Non-pigmented ciliary epithelial cell (primary cell): ENCODE measurements at places on chromosomes 6 and 20.

GRCh38 chr6:57134954-57135353 lies 37.2 kb upstream of the BAG2 start:
- DNase-seq, result no peak

- no peak for DNase-seq
Measured at GRCh38 chr20:31822421-31823330, 3.5 kb downstream of the MYLK2 start.

DNA sequence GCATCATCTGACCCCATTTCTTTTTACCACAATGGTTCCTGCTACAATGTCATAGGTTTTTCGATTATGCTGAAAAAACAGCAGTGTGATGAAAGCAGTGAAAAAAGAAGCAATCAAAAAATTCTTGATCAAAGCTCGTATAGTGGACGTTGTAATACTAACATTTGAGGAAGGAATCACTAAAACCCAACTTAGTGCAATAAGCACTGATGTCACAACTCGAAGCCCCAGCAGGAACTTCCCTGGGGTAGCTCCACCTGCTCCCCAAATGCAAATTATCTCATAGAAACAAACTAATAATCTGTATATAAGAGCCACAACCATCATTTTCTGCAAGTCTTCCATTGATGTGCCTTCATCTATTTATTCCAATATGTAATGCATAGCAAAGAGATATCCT lies 285.6 kb upstream of the SGK1 start:
- DNase-seq, result no peak

GRCh38 chr6:81876971-81877370 lies 124.5 kb upstream of the TENT5A start:
- no peak for DNase-seq

- DNase-seq, result peak; percentile 49
Measured at GRCh38 chr6:129331450-129332138, 378.4 kb downstream of the ARHGAP18 start.

GRCh38 chr20:34544109-34544796 lies 14.3 kb upstream of the MAP1LC3A start:
- no peak for DNase-seq

DNA sequence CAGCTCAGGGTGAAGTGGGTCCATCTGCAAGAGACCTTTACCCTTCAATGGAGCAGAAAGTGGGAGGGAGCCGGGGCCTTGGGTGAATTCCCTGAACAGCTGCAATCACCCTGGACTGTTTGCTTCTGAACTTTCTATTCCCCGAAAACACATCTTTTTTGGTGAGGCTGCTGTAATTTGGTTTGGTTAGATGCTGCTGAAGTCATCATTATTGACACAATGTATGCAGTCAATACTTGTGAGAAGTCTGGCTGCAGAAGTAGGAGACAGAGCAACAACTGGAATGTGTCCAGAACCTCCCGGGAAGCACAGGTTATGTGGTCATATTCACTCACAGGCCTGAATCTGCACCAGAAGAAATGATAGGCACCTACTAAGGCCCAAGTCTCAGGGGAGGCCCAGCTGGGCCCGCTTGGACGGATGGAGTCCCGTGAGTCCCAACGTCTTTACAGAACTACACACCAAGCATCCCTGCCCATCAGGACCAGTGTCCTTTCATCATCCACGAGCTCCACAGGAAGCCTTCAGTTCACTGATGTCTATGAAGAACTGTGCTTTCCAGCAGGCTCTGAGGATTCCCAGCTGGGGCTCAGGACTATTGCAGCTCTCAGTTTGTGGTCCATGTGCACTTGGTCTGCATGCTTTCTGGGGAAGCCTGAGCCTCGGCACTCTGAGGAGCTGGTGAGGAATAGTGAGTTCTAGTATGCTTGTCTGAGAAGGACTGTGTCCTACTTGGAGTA lies 177.6 kb downstream of the THBS2 start:
- DNase-seq, result no peak

- no peak for DNase-seq
Measured at GRCh38 chr20:59165396-59165795, 1.8 kb downstream of the ZNF831 start.
